ENCODE measurements at places on chromosomes 2 and 18.

- DNase-seq = no peak
Measured at GRCh38 chr18:45270289-45270771, 344.9 kb upstream of the SLC14A2 start.

GRCh38 chr2:14896330-14897030 lies 264.0 kb downstream of the LRATD1 start:
- no peak for DNase-seq

- DNase-seq = no peak
Measured at GRCh38 chr2:240441993-240442411, 6.5 kb downstream of the GPC1 start.

- no peak for DNase-seq
Measured at GRCh38 chr2:227932001-227932400, 60.6 kb downstream of the DAW1 start.

Data from HCEC 1CT (cell line).